Nucleus accumbens (tissue), 56 donors: ENCODE measurements at places on chromosomes 6 and 20.

GRCh38 chr20:63703471-63703975 is 4.3 kb downstream of the ARFRP1 start:
- no peak for DNase-seq

DNA sequence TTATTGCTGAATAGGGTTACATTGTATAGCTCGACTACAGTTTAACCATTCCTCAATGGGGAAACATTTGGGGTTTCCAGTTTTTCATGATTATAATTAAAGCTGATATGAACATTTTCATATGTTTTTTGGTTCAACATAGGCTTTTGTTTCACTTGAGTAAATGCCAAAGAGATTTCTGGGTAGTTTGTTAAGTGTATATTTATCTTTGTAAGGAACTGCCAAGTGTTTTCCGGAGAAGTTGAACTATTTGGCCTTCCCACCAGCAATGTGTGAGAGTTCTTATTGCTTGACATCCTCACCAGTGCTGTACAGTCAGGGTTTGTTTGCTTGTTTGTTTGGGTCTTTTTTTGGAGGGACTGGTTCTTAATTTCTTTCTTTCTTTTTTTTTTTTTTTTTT is 83.7 kb upstream of the RALY start:
- DNase-seq = no peak

DNA sequence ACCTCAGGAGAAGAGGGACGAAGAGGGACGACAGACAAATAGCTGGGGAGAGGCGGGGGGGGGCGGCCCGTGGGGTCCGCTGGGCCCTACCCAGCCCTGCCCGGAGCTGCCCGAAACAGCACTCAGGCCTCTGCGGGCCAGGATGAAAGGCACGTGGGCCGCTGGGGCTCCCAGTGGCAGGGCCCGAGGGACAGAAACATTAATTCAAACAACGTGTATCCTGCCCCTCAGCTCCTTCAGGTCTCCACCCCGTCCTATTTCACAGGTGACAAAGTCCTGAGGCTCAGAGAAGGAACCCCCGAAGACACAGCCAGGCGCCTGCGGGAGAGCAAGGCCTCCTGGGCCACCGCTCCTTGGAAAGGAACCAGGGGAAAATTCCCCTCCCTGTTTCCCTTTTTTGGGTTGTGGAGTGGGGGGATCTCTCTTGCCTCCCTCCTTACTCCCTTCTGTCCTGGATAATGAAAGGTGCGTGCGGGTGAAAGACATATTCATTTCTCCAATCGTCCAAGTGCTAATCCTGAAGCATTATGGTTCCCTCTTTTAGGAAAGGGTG is 93.3 kb downstream of the RNASET2 start:
- no peak for DNase-seq

DNA sequence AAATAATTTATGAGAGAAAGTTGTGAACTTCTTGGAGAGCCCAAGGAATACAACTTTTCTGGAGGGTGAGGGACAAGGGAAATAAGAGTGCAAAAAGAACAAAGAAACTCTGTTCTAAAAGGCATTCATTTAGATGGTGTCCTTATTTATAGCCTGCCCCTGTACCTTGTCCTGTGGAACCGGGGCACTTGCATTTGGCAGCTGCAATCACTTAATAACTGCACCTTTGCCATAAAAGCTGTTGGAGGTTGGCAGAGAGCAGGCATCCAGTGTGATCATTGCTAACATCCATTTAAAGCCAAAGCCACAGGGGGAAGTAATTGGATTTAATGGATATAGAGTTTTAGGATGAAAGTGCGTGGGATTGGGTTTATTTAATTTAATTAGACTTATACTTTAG is 50.8 kb upstream of the SGK1 start:
- DNase-seq = no peak

GRCh38 chr20:61434341-61434781 is 182.3 kb downstream of the CDH4 start:
- no peak for DNase-seq

- no peak for DNase-seq
Measured at GRCh38 chr6:93779086-93779841, 359.9 kb upstream of the EPHA7 start.

DNA sequence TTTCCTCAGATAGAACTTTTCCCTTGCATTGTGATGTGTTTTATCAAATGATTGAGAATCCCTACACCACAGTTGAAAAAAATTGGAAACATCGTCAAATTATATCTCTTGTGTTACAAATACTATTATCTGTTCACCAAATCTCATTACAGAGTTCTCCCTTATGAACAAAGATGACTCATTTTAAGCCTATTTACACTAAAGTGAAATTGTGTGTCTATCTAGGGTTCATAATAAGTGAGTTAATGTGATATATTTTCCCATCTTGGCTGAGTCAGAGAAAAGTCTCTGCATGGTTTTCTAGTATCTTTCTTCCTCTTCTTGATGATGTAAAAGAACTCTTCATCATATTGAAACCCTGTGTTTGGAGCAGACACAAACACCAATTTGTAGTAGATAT is 1263.3 kb upstream of the EYS start:
- DNase-seq = no peak

DNA sequence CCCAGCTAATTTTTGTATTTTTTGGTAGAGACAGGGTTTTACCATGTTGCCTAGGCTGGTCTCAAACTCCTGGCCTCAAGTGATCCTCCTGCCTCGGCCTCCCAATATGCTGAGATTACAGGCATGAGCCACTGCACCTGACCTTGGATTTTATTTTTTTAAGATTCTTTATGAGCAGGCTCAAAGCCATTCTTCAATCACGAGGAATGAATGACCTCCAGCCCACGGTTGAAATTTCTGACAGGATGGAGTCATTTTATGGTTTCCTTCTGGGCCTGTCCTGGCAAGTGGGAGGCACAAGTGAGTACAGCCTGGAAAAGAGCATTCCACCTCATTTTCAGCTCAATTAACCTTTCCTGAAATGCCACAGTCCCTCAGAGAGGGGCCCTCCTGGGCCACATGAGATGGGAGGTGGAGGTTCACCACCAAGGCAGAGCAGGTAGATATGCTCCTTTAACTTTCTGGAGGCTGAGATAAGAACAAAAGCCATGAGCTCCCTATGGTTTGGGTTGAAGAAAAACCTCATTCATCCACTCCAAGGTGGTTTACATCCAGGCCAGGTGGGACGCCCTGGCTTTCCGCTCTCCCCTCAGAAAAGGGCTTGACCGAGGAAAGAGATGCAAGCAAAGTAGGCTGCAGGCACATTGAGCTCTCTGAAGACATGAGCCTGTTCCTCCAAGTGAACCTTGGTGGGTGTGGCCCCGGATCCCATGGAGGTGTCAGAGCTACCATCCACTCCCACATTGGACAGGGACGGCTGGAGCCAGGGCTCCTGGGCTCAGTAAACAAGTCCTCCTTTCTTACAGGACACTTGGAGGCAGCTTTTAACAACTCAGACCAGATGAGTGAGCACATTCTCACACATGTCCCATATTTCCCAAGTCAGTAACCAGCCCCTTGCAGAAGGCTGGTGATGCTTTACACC is 208.5 kb upstream of the SSTR4 start:
- DNase-seq = no peak

DNA sequence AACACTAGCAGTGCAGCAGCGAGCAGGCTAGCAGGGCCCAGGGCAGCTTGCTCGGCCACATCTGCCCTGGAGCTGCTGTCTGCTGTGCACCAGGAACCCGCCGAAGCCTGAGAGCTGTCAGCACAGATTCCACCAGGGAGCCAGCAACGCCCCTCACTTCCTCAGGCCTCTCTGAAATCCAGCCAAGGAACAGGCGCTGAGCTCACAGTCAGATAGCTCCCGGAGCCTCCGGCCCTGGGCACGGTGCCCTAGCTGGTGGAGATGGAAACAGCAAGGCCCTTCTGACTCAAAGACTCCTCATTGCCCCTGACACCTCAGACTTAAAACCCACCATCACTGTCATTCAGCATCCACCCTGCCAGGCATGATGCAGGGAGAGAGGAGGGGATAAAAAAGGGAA is 839.4 kb downstream of the MAFB start:
- DNase-seq = no peak
